SK-N-SH (cell line): ENCODE measurements at places on chromosomes 16 and 17.

DNA sequence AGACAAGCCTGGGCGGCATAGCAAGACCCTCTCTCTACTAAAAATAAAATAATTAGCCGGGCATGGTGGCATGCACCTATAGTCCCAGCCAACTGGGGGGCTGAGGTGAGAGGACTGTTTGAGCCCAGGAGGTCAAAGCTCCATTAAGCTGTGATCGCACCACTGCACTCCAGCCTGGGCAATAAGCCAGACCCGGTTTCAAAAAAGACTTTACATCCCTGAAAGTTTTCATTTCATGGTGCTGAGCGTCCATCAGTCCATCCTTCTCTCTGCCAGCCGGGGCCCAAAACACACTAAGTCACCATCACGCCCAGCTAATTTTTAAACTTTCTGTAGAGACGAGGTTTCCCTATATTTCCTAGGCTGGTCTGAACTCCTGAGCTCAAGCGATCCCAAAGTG is 10.6 kb downstream of the RAB40B start:
- no peak overlapping the region for H3K4me3 ChIP-seq

DNA sequence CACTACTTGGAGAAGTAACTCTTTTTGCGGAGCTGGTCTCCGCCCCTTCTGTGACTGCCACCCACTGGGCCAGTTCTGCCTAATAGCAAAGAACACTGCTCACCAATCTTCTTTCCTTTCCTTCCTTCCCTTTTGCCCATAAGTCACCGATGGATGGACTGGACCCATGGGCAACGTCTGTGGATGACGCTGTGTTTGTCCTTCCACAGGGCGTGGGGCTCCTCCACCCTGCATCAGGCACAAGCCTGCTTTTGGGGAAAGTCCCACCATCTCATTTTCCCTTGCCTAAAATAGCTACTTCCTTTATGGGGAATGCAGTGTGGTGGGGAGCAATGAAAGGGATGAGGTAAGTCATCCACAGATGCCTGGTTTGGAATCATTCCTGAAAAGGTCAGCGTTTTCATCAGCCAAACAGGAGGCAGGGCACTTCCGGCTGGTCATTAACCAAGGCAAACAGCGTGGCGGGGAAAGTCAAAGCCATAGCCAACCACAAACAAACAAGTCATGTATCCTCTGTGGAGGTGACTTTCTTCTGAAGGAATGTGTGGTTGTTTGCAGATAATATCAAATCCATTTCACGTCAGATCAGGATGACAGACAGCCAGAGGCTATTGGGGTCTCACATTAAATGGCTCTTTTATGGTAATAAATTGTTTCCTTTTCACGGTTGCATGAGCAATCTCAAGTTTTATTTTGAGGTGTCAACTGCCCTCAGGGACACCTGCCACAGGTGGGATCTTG is 30.7 kb upstream of the MED9 start:
- H3K27me3 ChIP-seq, result no peaks in the 10 kb centered on the region
- no peaks in the 10 kb centered on the region; the same call in 1 of the 2 replicates for H3K4me1 ChIP-seq
- no peak overlapping the region for H3K27ac ChIP-seq
- DNase-seq, result no peak
- no peaks in the 10 kb centered on the region for H3K36me3 ChIP-seq
- no peak overlapping the region for H3K4me3 ChIP-seq

DNA sequence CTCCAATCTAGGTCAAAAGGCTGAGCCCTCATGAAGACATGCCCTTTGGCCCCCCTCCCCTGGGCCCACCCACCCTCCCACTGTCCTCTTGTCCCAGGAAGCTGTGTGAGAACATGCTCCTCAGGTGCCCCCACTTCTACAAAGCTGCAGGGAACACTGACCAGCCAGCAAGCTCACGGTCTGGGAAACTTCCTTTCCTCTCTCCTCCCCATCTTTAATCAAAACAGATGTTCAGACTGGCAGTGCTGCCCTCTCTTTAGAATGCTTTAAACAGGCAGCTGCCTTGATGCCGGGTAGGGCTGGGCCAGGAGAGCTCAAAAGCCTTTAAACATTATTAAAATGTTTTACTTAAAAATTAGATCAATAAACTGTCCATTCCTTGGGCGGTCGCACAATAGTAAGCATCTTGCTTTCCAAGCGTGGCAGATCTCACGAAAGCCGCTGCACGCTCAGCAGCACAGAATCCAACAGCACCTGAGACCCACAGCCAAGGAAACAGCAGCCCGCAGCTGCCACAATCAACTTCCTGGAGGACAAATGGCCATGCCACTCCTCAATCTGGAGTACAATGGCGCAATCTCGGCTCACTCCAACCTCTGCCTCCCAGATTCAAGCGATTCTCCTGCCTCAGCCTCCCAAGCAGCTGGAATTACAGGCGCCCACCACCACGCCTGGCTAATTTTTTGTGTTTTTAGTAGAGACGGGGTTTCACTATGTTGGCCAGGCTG is 399.2 kb downstream of the SLC39A11 start:
- H3K27ac ChIP-seq, result peak overlapping the region; percentile 91
- H3K36me3 ChIP-seq, result no peaks in the 10 kb centered on the region
- no peaks in the 10 kb centered on the region for H3K27me3 ChIP-seq
- H3K4me1 ChIP-seq, result peaks cover 29% of the 10 kb centered on the region; the same call in 1 of the 2 replicates

- DNase-seq, result no peak
- H3K4me1 ChIP-seq, result peaks cover 10% of the 10 kb centered on the region
- no peak overlapping the region for H3K4me3 ChIP-seq
- no peak overlapping the region for H3K27ac ChIP-seq
These were observed 5.2 kb upstream of the GSE1 start for GRCh38 chr16:85607796-85608514.

- no peaks in the 10 kb centered on the region for H3K27me3 ChIP-seq
- no peak overlapping the region for H3K4me3 ChIP-seq
- no peak overlapping the region; the same call in 1 of the 2 replicates for H3K27ac ChIP-seq
- no peaks in the 10 kb centered on the region for H3K4me1 ChIP-seq
These were observed 5.8 kb upstream of the RSL1D1 start for GRCh38 chr16:11857161-11857560.
